ENCODE measurements at places on chromosomes 5 and 9.
A peak's percentile ranks its signal among the peaks of the same experiment; 100 is the strongest.

GRCh38 chr5:151740958-151741373, 17.5 kb downstream of the ATOX1 start:
- DNase-seq = no peak

- no peak for DNase-seq
These were observed 63.2 kb upstream of the FSTL4 start for GRCh38 chr5:133675376-133676154.

- peak; percentile 55 for DNase-seq
These were observed 99.4 kb downstream of the C5orf15 start for GRCh38 chr5:133868946-133869518.

- DNase-seq = no peak
These were observed 15.3 kb downstream of the ARPC5L start for GRCh38 chr9:124877021-124877782.

DNA sequence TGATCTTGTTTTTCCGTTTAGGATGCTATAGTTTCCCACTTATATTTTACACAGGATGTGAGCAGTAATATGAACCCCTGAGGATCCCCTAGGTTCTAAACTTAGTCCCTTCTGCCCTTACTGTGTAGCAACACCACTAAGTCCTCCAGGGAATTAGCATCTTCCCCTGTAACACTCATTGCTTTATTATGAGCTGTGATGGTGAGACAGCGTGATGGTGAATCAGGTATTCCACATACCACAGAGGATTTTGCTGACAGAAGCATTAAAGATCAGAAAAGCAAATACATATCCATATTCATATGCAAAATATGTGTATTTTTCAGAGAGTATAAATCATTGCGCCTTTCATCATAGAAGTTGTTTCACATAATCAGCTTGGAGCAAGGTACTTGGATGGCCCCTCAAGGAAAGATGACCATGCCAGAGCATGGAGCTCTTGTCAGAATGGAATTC, 317.0 kb downstream of the ICE1 start:
- DNase-seq = no peak

DNA sequence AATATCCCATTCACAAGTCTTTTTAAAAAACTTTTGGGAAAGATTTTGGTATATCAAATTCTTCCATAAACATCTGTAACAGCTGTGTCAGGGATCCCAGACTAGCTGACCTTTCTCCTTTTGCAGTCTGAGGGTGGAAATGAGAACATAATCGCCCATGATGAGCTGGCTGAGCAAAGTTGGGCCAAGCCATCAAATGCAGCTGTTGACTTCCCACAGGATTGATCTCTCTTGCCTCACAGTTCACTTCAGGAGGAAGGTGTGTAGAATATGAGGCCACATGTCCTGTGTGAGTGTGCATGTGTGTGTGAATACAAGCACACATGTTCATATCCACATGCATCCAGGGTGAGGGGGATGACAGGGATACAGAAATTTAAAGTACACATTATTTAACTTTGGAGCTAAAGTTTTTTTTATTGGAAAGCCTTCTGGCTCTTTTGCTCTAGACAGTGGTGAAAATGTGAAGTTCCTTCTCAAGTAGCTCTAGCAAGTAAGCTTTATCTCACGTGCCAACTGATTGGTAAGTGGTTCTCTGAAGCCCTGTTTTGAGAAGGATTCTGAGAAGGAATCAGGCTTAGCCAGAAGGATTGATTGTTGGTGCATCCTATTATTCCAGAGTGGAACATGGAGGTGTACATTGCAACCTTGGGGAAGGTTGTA, 468.8 kb upstream of the DMAC1 start:
- DNase-seq = no peak

DNA sequence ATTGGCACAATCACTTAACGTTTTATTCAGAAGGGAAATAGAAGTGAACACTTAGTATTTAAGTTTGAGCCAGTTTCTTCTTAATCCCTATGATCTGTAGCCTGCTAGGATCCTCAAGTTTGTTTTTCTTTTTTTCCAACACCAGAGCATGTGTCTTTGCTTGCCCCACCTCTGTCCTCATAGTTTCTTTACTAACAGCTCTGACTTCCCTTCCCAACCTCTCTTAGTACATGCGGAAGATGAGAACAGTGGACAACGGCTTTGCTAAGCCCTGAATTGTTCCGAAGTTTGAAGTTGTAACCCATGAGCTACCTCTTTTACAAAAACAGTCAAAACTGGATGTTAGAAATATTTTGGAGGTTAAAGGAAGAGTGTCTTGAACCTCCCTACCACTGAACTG, 61.7 kb upstream of the TAF11L2 start:
- no peak for DNase-seq

DNA sequence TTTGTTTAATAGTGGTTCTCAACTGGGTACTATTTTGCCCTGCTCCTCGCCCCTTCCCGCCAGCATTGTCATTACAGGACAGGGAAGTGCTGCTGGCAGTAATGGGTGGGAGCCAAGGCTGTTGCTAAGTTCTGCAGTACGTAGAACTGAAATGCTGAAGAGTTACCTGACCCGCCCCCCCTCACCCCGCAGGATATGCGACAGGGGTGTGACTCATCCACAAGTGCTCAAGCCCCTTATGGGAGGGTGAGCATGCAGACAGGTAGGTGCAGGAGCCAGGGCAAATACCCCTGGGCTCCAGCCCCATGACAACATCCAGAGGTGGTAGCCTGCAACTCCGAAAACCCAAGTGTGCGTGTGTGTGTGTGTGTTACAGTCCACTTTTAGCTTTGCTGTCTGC, 35.7 kb downstream of the LRRC70 start:
- DNase-seq = no peak

- DNase-seq = no peak
These were observed 22.9 kb upstream of the ASS1 start for GRCh38 chr9:130421802-130422276.

DNA sequence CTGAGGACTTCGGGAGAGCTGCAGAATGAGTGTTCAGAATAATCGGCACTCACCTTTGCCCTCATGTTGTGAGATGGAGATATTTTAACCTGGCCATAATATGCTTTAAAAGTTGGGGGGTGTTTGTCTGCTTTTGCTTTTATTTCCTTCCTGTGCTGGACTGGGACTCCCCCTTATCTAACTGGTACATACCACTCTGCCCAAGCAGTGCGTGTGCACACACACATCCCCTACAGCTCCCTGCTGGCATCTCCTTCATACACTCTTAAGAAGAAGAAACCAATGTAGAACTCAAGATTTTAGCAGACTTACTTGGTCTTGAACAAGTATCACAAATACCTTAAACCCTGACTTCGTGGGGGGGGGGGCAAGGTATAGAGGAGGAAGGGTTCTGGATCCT, 146.2 kb upstream of the DMRT1 start:
- no peak for DNase-seq

GRCh38 chr5:158409507-158409906, 550.6 kb upstream of the CLINT1 start:
- DNase-seq = no peak

DNA sequence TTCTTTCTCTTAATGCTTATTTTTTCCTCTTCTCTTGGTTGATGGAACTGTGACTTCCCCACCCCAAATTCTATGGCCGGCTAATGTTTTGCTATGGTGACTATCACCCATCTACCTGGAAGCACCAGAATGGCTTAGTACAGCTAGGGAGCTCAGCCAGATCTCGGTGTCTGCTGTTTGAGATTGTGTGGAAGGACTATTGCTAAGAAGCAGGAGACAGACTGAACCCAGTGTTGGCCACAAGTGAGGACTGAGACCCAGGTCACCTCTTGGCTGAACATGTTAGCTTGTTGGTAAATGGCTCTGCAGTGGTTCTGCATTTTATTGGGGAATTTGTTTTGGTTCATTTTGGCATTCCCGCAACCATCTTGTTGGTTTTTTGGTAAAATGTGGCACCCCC, 2.7 kb downstream of the PRRC2B start:
- DNase-seq = no peak

All from COLO829 (cell line).